ENCODE measurements at places on chromosomes 13 and 19.
A peak's percentile ranks its signal among the peaks of the same experiment; 100 is the strongest.

GRCh38 chr13:110341445-110342244 is 34.6 kb downstream of the COL4A2 start:
- no peak for DNase-seq

GRCh38 chr13:46953941-46954340 is 57.1 kb upstream of the HTR2A start:
- no peak for DNase-seq

- no peak for DNase-seq
Observed at GRCh38 chr19:10854350-10855089, 6.3 kb downstream of the C19orf38 start.

DNA sequence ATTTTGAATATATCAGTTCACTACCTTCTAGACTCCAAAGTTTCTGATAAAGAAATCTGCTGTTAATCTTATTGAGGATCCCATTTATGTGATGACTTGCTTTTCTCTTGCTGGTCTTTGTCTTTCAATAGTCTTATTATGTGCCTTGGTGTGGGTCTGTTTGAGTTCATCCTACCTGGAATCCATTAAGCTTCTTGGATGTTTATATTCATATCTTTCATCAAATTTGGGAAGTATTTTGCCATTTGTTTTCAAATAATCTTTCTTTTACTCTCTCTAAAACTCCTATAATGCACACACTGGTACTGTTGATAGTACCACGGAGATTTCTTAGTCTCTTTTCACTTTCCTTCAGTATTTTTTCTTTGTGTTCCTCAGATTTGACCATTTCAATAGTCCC is 24.2 kb upstream of the COG6 start:
- no peak for DNase-seq

GRCh38 chr19:20067943-20068342 is 9.9 kb upstream of the ZNF90 start:
- no peak for DNase-seq

- DNase-seq, result no peak
Observed at GRCh38 chr13:53885997-53886396, 857.4 kb downstream of the OLFM4 start.

DNA sequence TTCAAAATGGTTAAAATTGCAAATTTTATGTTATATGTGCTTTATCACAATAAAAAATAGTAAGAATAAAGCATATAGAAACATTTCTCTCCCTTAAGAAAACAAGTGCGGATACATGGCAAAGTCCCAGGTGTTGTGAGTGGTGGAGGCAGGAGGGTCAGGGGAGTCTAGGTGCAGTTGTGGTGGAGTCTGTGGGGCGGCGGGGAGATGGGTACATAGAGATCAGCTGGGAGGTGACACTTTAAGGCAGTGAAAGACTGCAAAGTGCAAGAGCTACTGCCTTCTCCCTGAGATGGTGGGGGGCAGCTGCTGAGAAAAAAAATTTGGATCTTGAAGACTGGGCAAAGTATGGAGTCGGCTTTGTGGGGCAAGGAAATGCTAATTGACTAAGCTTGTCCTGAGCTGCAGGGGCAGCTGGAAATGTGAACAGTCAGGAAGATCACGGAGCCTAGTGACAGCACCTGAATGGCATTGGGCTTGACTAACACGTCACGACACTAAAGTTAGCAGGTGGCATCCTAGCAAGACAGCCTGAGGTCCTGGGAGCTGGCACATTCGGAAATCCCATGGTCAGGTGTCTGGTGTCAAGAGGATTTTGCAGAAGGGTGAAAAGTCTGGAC is 72.9 kb upstream of the IRS2 start:
- DNase-seq, result no peak

GRCh38 chr19:15452111-15453047 is 2.6 kb upstream of the WIZ start:
- DNase-seq, result peak; percentile 55

DNA sequence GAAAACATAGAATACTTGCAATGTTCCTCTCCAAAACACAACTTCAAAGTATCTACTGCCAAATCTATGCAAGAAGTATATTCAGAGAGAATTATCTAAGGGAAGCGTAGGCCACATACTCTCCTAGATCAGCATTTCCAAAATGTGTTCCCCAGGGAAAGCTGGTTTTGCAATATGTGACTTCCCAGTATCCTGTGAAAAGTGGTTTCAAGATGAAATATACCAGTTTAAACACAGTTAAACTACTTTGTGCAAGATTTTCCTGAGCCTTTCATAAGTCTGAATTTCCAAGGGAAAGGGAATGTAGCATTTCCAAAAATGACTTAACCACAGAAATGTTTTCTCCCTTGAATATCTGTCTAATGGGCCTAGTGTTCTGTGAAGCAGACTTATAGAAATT is 7.6 kb downstream of the STARD13 start:
- no peak for DNase-seq

DNA sequence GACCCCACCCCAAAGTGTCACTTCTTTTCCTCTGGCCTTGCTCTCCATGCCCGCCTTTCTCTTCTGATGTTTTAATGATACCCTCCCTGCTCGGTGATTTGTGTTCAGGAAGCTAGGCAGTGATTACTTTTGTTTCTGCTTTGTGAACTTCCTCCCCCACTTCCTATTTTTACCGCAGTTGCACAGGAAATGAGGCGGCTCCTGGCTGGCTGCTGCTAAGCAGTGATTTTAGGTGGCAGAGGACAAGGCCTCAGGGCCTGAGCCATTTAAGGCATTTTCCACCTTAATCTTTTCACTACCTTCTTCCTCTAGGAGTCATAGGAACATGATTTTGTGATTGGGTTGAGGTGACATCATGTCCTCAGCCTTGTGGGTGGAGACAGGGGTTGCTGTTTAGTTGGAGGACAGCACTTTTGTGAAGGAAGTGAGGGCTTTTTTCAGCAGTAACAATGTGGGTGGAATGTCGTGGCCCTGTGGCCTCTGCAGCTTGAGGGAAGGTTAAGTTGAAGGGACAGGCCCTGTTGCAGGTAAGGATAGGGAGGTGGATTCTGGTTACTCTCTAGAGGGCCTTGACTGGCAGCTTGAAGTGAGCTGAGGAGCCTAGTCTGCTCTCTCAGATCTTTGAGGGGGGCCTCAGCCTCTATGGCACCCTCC is 15.7 kb downstream of the GARRE1 start:
- peak; percentile 35 for DNase-seq

DNA sequence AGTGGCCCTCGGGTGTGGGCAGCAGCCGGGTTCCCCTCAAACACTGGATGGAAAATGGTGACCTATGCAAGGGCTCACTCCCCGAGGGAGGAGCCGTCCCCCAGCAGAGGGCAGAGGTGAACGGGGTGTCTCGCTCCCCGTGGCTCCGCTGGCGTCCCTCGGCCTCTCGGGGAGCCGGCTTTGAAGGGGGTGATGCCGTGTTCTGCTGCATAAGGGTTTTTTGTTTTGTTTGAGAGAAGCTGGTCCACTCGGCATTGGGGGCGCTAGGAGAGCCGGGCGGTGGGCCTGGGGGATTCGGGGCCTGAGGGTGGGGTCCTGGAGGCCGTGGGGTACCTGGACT is 4.0 kb downstream of the EFNA2 start:
- no peak for DNase-seq

- peak; percentile 33 for DNase-seq
Observed at GRCh38 chr13:76796851-76797250, 89.4 kb downstream of the KCTD12 start.

DNA sequence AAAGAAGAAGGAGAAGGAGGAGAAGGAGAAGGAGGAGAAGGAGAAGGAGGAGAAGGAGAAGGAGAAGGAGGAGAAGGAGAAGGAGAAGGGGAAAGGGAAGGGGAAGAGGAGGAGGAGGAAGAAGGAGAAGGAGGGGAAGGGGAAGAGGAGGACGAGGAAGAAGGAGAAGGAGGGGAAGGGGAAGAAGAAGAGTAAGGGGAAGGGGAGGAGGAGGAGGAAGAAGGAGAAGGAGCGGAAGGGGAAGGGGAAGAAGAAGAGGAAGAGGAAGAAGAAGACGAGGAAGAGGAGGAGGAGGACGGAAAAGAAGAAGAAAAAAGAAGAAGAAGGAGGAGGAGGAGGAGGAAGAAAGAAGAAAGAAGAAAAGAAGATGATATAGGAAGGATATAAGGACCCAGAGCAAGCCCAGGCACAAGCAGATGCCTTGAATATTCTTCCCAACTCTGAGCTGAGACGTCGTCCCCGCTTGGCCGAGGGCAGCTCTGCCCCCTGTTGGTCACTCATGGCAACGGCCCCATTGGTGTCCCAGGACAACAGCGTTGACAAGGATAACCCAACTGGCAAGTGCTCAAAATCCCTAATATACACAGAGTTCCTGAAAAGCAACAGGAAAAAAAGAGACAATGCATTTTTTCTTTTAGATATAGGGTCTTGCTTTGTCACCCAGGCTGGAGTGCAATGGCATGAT is 30.6 kb upstream of the IGSF23 start:
- DNase-seq, result peak; percentile 42

- peak; percentile 70 for DNase-seq
Observed at GRCh38 chr13:25170554-25171111, 1.5 kb downstream of the AMER2 start.

GRCh38 chr19:737591-738093 is 13.3 kb upstream of the MISP start:
- peak; percentile 40 for DNase-seq

DNA sequence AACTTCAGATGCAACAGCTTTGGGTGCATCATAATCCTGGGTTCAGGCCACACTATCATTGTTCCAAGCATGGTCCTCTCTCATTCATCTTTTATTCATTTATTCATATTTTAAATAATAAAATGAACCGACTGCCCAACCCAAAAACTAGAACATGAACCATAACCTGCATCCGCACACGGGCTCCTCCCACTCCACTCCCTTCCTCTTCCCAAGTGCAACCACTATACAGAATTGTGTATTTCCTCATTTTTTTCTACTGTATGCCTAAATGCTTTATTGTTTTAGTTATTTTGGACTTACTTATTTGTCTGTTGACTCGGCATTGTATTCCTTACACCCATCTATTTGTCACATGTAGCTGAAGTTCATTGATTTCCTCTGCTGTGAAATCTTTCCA is 30.7 kb upstream of the POMP start:
- no peak for DNase-seq

GRCh38 chr13:73696271-73696670 is 437.9 kb downstream of the KLF12 start:
- DNase-seq, result no peak

GRCh38 chr13:23956106-23956505 is 58.8 kb upstream of the C1QTNF9B start:
- no peak for DNase-seq

DNA sequence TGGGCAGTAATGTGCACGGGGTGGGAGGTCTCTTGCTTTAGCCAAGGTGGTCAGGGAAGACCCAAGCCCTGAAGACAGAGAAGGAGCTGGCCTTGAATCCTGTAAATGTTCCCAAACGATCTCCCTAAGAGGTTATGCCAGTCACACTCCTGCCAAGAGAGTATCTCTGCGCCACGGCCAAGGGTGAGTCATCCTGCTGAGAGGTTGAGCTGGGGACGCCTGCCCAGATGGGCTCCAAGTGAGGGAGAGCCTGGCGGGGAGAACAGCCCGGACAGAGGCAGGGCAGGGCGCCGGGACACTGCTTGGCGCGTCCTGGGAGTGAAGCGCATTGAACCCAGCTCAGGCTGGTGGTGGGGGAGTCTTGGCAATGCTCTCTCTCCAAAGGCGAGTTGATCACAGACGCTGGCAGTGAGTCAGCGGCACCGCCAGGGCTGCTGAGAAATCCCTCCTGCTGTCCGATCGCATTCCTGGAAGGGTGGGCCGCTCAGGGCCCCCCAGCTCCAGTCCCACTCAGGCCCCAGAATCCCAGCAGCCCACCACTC is 16.4 kb downstream of the SULT2B1 start:
- peak; percentile 96 for DNase-seq

GRCh38 chr13:45401314-45401713 is 16.9 kb downstream of the SLC25A30 start:
- DNase-seq, result no peak

GRCh38 chr13:113951246-113951999 is 22.5 kb downstream of the C13orf46 start:
- peak; percentile 77 for DNase-seq

DNA sequence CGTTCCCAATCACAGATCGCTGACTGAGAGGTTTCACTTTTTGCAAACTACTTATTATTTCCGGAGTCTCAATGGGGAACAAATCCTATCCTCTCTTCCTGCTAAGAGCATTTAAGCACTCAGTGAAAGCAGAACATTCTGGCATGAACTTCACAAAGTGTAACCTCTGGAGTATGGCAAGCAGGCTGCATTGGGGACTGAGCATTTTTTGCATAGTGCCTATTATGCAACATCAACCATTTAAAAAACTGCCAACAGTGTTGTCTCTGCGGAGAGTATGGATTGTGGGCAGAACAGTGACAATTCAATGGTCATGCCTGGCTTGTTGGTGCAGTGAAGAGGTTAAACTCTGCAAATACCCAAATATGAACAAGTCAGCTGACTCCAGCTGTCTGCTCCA is 484.6 kb downstream of the OLFM4 start:
- DNase-seq, result no peak

GRCh38 chr13:46934749-46935148 is 37.9 kb upstream of the HTR2A start:
- DNase-seq, result peak; percentile 86

GRCh38 chr13:69010789-69011188 is 1096.8 kb upstream of the ATXN8OS start:
- DNase-seq, result no peak

DNA sequence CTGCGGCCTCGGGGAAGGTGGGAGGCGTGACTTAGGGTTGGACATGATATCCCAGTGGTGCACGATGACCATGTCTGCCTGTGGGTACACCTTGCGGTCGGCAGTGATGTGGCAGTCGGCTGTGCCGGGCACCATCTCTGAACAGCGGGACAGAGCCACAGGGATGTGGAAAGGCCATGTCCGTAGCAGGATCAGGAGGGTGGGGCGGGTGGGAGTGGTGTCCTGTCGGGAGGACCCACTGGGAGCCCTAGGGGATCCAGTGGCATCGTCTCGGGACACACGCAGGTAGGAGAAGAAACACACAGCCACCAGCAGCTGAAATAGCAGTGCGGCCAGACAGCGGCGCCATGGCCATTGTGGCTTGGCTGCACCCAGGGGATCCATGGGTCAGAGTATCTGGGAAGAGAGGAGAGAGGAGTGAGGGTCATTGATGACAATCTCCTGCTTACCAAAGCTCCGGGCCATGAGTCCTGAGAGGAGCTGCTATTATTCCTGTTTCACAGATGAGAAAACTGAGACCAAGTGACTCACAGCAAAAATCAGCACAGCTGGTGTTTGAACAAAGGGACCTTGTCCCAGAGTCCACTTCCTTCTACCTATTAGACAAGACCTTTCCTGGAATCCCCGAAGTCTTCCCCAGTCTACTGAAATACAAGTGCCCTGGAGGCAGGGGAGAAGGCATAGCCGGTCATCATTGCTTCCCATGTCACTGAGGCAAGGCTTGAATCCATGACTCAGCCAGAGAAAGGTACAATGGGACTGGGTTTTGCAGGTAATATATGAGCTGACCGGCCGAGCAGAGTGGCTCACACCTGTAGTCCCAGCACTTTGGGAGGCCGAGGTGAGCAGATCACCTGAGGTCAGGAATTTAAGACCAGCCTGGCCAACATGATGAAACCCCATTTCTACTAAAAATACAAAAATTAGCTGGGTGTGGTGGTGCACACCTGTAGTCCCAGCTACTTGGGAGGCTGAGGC is 5.2 kb upstream of the FUT6 start:
- DNase-seq, result no peak
